Neural crest cell (in vitro differentiated cells): ENCODE measurements at places on chromosomes 11 and 22.

- no peak for DNase-seq
These were observed 10.8 kb upstream of the SLN start for GRCh38 chr11:107722662-107723061.

DNA sequence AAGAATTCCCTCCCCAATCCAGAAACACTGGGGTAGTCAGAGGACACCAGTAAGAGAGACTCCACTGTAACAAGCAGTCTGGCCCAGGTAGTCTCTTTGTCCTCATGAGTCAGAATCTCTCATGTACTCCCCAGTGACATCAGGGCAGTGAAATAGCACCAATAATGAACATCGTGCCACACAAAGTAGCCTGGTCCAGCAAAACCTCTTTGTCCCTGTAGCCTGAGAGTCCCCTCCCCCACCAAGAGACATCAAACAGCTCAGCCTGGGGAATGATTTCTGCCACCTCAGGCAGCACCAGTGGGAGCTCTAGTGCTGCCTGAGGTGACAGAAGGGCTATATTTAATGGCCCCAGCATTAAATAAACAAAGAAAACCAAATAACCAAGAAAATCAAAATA is 88.1 kb downstream of the SBF2 start:
- DNase-seq = no peak

DNA sequence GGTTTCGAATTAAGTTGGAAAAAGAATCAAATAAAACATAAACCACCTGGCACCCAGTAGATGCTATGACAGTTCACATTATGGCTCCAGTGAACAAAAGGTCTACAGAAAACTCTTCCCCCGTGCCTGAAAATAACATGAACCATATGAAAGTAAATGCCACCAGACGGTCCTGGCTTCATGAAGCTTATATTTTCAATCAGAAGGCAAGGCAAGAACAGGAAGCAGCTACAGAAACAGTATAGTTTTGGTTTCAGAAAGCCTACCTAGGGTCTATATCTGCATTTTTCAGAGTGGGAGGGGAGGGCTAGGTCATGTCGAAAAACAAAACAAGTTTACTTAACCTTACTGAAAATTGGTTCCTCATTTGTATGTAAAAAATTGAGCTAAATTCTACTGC is 9.8 kb downstream of the RAB30 start:
- no peak for DNase-seq

DNA sequence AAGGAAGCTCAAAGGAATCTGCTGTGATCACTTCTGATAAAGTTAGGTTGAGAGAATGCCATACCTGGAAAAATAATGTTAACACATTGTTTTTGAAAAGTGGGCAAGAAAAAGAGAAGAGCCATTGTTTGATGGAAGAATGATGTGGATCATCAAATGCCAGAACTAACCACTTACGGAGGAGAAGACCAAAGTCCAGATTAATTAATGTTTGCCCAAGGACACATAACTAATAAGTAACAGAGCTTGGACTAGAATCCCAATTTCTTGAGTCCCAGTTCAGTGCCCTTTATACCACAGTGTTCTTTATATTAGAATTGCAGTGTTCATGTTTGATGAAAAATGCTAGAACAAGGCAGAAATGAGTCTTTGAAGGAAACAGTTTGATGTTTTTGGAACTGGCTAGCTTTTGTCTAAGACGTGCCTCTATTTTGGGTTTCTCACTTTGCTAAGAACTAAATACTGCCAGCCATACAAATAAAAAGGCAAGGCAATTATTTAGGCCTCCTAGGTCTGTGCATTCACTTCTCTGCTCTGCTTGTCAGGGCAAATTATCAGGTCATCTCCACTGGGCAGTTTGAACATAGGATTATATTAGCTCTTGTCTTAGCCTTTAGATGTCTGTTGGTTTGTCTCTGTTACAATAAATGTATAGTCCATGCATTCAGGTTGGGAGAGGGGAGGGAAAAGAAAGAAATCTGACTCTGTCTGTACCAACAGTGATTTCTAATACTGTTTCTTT is 72.3 kb downstream of the TRIM44 start:
- DNase-seq = no peak
